ENCODE measurements at places on chromosomes 1 and 21.
A peak's percentile ranks its signal among the peaks of the same experiment; 100 is the strongest.

GRCh38 chr21:44550807-44551206, 498 bp downstream of the KRTAP10-2 start:
- no peak for DNase-seq

- DNase-seq, result no peak
Measured at GRCh38 chr1:210257698-210258529, 25.3 kb downstream of the SERTAD4 start.

DNA sequence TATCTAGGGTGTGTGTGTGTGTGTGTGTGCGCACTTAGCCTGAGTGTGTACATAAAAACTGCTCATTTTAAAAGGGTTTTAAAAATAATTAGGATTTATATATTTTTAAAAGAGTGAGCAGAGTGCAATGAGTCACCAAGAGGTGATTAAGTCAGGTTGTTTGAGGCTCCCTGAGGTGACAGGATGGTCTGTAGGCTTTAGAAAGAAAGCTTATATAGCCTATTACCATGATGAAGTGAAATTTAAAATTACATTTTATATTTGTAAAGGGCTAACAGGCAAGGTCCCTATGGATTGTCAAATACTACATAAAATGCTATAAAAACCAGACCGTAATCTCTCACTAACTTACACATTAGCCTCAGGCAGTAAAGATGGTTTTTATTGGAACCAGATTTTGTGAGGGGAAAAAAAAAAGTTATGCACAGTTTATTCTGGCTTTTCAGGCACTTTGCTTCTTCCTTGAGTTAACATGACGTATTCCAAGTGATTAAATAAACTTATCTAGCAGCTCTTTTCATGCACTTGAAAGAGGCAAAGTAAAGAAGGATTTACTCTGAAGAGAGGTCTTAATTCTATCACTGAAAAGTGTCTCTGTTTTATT, 711.7 kb upstream of the PTBP2 start:
- no peak for DNase-seq

DNA sequence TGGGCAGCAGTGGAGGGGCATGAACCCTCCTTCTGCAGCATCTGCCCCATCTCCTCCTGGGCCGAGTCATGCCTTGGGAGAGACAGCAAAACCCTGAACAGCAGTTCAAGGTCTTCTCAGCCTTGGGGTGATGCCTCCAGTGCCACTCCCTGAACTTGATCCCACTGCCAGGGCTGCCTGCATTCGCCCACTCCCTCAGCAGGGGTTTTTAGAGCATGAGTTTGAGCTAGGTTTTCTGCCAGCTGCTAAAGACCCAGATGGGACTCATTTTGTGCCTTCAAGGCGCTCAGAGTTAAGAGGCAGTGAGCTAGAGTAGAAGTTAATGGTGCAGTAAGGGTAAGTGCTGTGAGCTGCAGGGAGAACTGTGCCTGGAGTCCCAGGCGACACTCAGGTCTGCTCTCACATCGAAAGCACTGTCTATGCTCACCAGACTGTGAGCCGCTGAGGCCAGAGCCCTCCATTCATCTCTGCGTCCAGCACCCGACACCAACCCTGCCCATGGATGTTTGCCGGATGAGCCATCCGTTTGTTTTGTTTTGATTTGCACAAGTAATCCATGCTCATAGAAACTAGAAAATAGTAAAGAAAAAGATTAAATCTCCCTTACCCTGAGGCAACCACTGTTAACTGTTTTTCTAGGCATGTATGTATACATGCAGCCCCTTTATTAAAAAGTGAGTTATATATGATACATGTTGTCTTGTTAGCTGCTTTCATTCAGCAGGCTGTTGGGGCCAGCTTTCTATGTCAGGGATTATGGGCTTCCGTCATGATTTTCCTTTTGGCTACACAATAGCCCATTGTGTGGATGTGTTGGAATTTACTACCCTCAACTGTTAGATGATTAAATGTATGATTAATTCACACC, 67.8 kb downstream of the VPS26C start:
- no peak for DNase-seq

GRCh38 chr1:98176936-98177335, 256.1 kb upstream of the DPYD start:
- DNase-seq, result peak; percentile 35

DNA sequence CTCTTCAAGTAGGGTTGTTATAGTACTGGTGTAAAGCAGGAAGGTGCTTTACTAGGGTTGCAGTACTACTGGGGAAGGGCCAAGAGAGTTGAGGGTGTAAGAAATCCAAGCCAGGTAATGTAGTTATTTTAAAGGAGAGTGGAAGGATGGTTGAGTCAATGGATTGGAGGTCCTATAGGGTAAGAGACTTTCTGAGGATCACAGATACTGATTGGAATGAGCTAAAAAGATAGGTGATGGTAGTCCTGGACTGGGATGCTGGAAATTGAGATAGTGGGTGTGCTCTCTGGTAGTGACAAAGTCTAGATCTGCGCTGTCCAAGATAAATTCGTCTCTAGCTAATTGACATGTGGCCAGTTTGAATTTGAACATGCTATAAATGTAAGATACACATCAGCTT, 7.0 kb downstream of the TXLNA start:
- DNase-seq, result no peak

GRCh38 chr1:204858363-204858821, 12.3 kb upstream of the NFASC start:
- peak; percentile 62 for DNase-seq

DNA sequence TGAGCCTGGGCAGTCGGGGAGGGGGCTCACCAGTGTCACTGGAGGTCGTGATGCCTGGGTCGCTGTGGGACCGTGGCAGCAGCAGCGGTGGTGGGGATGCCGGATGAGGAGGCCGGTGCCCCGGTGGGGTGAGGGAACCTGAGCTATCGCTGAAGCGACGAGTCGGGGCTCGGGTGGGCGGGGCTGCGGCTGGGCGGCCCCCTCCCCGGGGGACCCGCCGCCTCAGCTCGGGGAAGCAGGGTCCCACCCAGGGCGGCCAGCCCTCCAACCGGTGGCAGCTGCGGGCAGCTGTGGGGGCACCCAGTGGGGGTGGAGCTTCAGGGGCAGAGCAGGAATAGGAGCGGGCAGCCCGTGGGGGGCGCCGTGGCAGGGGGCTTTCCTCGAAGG, 5.0 kb downstream of the ENTREP3 start:
- no peak for DNase-seq
